ENCODE measurements at places on chromosomes 1 and 21.

DNA sequence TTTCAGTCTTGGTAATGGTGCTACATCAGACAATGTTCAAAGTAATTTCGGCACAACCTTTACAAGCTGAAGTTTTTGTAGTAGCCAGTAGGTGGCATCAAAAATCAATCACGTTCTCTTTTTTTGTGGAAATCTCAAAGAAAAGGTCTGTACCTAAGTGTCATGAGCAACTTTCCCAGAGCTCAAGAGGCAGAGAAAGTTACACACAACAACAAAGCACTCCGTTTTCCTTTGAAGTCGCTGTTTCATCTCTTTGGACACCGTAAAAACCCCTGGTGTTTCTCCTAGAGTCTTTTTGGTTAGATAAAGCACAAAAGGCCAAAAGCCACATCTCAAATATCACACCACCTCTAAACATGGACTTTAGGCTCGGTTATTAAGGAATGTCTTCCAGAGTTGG lies 131.6 kb downstream of the LHX8 start:
- peak; percentile 24 for DNase-seq

DNA sequence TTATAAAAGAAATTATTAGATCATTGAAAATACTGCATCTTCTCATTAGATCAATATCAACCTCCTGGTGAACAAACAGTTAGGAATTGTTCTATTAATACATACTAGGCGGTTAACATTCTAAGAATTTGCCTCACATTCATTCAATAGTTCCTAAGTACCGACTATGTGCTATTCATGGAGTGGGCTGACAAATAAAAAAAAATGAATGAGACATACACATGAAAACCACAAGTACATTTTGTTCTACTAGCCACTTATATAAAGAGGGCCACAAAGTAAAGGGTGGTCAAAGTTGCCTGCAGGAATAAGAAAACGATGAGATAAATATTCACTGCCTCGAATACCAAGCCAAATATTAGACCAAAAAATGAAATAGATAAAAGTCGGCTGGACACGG lies 294.4 kb downstream of the SDCCAG8 start:
- DNase-seq, result no peak

GRCh38 chr1:206070627-206071304 lies 17.8 kb downstream of the RHEX start:
- DNase-seq, result no peak

DNA sequence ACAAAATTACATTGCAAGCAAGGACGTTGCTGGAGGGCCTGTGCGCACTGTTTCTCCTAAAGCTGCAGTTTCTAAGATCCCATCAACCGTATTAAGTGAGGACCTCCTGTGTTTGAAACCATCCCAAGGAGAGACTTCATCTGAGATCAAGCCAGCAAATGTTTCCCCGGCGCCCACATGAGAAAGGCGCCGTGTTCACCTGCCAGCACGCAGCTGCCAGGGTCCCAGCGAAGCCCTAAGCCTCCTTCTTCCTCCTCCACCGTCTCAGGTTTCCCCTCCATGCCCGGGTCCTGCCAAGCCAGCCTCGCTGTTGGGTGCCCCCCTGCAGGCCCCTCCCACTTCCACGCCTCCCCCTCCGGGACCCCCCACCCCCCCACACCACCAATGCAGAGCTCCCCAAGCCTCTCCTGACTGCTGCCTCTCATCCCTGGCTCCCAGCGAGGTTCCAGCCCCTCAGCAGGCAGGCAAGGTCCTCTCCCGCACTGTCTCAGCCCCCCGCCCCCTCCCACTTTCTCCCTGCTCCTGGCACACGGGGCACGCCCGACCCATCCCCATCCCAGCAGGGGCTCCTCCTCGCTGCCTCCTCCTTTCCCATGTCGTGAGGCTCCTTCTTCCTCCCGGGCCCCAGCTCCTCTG lies 8.6 kb upstream of the TFF1 start:
- no peak for DNase-seq

DNA sequence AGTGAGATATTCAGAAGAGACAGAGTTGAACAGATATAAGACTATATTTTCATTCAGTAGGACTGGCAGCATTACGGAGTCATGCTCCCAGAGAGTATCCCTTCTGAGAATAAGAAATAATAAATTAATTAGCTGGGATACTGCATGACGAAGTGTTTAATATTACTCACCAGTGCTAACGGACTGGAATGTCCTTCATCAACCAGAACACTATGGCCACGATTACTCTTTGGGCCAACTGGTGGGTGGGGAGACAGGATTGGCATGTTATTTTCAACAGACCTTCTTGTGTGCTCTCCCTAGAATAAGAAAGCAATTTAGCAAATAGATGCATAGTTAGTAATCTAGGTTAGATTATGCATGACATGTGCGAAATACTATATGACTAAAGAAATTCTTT lies 32.4 kb downstream of the ERICH3 start:
- no peak for DNase-seq

DNA sequence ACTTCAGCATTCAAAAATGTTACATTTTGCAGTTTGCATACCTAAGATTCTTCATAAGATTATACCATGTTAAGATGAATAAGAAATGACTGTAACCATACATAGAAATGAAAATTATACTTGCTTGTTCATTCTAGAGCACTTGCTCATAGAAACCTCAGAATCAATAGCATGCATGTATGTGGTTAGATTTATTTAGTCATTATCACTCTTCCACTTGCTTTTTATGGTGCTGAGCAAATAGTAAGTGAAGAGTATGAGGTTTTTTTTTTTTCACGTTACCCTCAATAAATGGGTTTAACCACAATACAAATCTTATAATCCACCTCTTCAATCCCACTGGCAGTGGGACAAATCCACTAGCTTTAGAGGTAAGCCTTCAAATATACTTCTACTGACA lies 84.7 kb downstream of the LRRC53 start:
- DNase-seq, result no peak

- peak; percentile 36 for DNase-seq
Observed at GRCh38 chr21:33936301-33937038, 20.9 kb upstream of the ATP5PO start.

- DNase-seq, result no peak
Observed at GRCh38 chr1:194469282-194469681, 1282.9 kb upstream of the B3GALT2 start.

GRCh38 chr1:95991787-95992520 lies 729.6 kb upstream of the PTBP2 start:
- DNase-seq, result no peak

GRCh38 chr1:232622981-232623380 lies 7.0 kb downstream of the SIPA1L2 start:
- DNase-seq, result no peak

DNA sequence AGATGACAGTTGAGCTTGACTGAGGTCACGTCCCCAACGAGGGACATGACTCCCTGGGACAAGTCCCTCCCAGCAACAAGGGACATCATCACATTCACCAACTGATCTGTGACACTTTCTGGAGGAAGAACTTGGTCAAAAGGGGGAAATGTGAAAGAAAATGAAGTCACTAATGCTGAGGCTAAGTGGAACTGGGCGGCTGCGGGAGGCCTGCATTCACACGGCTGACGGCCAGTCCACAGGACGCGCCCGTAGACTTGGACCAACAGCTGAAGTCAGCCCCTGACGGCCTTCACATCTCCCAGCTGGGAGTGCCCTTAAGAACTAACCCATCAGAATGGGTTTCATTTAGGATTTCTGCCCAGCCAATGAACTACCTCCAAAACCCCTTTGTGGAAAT lies 26.6 kb downstream of the POFUT2 start:
- DNase-seq, result no peak

DNA sequence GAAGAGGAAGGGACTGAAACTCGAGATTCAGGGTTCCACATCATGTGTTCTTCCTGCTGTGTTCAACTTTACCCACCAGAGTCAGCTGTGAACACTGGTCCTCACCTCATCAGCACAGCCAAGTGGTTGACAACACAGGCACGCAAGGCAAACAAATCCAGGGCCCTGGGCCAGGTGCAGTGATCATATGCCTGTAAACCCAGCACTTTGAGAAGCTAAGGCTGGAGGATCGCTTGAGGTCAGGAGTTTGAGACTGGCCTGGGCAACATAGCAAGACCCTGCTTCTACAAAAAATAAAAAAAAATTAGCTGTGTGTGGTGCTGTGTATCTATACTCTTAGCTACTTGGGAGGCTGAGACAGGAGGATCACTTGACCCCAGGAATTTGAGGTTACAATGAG lies 8.4 kb upstream of the XKR8 start:
- DNase-seq, result no peak

DNA sequence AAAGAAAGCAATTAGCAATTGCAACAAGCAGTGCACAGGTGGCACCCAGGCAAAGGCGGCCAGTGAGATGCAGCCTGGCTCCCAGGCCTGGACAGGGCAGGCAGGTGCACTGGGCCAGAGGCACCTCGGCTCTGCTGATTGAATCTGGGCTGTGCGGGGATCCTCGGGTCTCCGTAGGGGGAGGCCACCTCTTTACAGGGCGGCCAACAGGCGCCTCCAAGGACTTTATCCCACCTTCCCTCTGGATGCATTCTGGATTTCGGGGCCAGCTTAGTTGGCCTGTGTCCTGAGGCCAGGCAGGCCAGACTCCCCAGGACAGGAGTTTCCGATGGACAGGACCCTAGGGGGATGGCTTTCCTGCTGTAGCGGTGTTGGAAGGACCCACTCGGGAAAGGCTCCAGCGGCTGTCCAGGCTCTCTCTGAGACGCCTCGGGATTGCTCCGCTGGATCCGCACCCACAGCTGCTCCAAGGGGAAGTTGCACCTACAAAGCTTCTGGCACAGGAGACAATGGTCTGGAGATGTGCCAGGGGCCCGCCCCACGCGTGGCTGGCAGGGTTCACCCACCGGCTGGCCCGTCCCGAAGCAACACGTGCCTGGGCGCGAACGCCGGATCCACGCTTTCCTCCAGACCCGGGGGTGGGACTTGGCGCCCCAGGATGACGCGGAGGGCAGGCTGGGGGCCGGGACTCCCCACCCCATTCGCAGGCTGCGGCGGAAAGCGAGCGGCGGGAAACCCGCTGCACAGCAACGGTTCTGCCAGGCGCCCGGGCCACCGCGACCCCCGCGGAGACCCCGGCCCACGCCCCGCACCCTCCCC lies 810 bp downstream of the SLC19A1 start:
- DNase-seq, result peak; percentile 92

DNA sequence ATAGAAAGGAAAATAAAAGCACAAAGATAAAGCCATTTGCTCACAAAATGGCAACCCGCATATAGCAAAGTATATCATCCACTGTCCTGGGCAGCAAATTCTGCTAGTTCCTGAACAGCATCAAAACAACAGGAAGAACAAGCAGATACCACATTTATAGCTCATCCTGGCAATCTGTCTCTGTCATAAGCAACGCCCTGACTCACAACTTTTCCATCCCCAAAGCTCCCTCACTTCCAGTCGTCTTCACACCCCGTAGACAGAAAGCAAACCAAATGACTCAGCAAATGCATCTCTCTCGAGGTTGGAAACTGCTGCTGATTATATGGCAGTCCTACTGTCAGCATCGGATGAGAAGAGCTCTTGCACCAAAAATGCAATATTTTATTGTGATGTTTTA lies 65.8 kb downstream of the AK5 start:
- peak; percentile 74 for DNase-seq

DNA sequence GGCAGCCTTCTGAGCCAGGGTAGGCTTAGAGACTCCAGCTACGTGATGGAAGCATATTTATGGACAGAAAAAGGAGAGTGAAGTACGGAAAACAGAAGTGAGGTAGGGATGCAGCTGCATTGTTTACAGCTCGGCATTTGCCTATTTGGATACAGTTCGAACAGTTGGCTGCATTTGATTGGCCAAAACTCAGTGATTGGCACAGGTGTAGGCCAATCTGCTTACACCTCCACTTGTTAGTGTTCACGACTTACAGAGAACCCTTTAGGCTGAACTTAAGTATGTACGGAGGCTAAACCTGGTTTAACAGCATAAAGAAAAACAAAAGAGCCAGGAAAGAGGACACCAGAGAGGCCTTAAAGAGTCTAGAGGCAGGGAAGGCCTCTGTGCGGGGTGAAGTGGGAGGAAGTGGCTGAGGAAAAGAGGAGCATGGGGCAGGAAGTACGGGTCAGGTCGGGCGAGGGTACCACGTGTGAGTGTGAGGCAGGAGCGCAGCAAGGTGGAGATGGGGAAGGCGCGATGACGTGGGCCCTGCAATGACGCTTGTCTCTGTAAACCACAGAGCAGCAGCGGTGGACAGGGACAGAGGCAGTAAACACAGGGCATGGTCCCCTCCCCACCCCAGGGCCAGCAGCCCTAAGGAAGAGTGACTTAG lies 32.0 kb downstream of the RSPH1 start:
- no peak for DNase-seq

DNA sequence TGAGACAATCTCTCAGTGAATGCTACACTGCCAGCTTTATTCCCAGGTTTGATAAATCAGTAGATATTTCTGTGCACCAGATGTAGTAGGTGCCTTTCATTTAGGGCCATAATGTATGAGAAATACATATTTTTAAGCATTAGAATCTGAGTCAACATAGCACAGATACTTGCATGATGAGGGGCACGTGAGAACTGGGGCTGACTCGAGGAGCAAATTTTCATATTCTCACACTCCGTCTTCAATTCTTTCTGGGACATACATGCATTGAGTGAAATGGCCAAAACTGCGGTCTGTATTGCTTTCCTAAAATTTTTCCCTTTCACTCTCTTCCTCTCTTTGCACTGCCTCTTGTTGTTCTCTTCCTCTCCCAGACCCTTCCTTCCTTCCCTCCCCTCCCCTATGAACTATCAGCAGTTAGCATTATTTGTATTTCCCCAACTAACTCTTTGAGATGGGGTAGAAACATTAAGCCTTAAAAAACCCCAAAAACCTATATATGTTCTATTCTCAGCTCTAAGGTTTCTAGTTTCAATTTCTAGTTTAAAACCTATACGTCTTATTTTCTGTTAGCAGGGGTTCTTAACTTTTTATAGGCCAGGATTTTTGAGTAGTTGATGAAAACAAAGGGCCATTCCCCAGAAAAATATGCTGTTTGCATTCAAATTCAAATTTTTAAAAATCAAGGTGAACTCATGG lies 289.1 kb downstream of the PTBP2 start:
- no peak for DNase-seq

- DNase-seq, result no peak
Observed at GRCh38 chr1:119141020-119141424, 569 bp upstream of the WARS2 start.

- no peak for DNase-seq
Observed at GRCh38 chr21:38903690-38904139, 98.0 kb downstream of the ETS2 start.

DNA sequence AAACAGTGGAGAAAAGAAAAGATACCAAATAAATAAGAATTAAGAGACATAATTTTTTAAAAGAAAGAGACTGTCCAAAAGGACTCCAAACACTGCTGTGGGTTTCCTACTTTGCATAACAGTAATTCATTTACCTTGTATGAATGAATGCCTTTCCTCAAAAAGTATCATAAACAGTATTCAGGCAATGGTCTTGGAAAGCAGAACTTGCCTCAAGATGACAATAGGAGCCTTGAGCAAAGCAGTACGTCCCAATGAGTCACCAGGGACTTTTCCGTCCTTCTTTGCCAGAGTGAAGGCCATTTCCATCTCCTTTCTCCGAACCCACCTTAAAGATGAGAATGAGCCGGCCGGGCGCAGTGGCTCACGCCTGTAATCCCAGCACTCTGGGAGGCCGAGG lies 186.4 kb downstream of the ZBTB18 start:
- no peak for DNase-seq

GRCh38 chr1:192627901-192628300 lies 8.0 kb upstream of the RGS13 start:
- no peak for DNase-seq
